ENCODE measurements at places on chromosomes 6 and 20.

GRCh38 chr6:75842191-75842590, 93.2 kb downstream of the MYO6 start:
- DNase-seq = no peak

DNA sequence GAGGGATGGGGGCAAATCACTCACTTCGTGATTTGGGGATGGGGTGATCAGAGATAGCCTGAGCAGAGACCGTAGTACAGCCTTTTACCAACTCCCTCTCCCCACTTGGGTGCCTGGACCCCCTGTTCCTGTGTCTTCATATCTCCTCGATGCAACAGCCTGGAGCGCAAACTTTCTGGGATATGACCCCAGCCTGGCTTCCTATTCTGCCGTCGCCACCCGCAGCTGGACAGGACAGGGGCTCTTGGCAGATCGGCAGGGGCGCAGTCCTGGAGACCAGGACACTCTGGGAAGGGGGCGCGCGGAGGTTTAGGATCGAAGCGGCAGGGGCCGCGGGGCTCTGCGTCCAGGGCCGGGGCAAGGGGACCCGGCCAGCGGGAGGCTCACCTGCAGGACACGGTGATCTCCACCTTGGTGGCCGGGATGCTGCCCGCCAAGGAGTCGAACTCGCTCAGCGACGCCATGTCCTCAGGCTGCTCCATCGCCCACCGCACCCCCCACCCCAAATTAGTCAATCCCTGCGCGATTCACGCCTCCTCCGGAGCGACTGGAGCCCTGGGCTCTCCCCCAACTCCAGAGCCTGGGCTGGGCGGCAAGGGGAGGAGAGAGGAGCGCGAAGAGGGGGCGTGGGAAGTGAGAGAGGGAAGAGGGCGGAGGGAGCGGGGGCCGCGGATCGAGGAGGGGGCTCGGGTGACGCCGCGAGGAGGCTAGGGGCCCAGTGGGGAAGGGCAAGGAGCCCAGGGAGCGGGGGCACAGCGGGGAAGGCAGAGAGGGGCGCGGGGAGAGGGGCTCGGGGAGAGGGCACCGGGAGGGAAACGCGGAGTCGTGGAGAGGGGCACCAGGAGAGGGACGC, at the start of gene CPNE5:
CPNE5 (minus strand) TSS at position 549 of the 853 bp plus-strand sequence; CDS start at position 482, 67 bp downstream.
- DNase-seq = no peak

DNA sequence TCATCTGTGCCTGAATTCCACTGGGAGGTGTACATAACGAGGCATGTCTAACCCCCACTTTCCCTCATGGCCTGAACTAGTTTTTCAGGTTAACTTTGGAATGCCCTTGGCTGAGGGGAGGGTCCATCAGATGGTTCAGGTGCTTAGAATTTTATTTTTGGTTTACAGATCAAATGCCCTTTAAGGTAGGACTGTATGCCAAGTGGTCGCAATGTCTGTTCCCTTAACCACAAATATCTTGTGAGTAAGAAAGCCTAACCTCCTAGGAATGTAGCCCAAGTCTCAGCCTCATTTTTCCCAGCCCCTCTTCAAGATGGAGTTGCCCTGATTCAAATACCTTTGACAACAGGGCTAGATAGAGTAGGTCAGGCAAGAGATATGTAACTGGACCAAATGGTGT, 78.4 kb downstream of the RNASET2 start:
- no peak for DNase-seq

DNA sequence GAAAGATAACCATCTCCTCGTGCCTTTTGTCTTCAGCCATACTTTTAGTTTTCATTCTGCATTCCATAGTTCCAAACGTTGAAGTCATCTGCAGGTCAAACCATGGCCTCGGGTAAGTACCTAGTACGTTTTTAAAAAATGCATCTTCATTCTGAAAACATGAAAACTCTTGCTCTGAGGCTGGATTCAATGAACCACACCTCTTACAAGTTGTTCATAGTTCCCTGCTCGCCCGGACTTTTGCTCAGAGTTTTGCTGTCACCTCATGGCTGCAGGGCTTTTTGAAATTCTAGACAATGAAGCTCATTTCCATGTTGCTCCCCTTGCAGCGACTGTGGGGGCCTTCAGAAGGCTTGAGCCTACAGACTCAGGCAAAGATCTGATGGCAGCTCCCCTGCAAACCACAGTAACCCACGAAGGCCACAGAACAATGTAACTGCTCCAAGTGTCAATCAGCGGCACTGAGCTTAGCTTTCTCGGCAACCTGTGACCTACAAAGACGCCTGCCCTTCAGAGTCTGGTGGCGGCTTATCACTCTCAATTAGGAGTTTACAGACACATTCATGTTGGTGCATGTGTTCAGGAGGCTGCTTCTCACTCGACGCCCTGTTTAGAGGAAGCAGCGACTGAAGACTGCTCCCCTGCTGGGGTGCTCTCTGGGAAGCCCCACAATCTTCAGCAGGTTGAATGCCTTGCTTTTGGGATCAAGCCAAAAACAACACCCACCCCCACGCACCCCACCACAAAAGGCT, 61.2 kb downstream of the FOXC1 start:
- no peak for DNase-seq

DNA sequence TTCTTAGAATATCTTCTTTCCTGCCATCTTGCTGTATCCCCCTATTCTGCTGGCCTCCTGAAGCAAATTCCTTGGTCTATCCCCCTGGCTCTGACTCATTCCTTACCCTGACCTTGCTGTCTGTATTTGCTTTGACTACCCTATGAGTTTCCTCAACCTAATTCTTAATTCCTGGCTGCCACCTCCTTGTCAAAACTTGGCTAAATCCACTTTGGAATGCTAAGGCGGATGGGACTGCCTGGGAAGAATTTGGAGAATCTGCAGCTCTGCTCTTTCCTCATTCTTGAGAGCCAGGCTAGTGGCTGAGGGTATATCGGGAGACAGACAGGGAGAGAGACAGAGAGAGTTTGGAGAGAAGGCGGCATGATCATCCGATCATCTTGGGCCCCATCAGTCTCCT, 24.4 kb downstream of the CAP2 start:
- DNase-seq = no peak

GRCh38 chr6:161128680-161129196, 137.2 kb downstream of the MAP3K4 start:
- DNase-seq = no peak

DNA sequence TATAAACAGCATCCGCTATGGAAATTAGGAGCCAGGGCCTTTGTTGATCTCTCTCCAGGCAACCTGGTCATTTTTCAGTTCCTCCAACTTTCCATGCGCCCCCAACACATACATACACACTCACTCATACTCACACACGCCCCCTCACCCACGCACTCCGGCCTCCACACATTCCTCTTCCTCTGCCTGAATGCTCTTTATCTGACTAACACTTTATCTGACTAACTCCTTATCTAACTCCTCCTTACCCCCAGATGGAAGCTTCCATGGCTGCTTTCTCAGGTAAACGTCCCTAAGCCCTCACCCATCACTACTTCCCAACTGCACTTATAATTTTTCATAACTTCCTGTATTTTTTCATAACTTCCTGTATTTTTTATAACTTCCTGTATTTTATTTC, 17.4 kb downstream of the CASS4 start:
- DNase-seq = peak; percentile 33

GRCh38 chr6:35552285-35552917, 39.7 kb upstream of the TULP1 start:
- DNase-seq = peak; percentile 52

DNA sequence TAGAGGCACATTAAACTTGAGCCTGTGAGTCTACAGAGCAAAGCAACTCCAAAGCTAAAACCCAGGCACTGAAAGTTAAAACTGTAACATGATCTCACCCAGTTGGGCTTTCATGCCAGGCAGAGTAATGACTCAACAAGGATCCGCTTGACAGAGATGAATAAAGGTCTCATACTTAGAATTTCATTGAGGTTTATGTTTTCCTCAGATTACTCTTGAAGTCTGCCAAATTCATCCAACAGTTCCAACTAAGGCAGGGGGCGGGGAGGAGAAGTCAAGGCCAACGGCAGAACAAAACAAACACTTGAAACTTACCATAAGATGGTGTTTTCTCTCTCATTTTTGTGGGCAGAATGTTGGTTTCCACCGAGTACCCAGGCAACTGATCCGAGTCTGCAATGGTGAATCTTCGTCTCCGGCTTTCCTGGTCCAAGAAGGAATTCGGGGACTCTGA, 54.0 kb upstream of the IPCEF1 start:
- peak; percentile 11 for DNase-seq

DNA sequence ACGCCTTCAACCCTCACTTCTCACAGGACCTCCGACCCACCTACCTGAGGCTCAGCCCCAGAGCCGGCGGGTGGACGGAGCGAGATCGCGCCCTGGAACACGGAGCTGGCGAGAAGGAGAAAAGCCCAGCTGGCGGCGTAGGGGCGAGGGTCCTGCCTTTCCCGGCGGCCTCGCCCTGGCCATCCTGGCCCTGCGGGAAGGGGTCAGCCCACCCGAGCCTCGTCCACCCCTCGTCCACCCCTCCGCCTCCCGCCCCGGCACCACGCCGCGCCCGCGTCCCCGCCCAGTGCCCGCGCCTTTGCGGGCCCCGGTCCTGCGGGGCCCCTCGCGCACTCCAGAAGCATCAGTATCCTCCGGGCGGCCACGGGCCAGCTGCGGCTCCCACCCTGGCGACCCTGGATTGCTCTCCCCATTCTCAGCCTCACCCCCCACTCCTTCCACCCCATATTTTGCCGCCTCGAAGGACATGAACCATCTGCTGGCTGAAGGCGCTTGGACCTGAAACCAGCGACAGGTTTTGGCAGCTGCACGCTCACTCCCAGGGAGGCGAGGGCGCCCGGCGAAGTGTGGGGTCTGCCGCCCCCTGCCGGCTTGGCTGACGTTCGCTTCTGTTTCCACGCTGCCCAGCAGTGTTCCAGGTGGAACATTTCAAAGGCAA, 65.1 kb downstream of the PLG start:
- DNase-seq = no peak

GRCh38 chr6:8065519-8065911, 1.3 kb upstream of the BLOC1S5 start:
- peak; percentile 16 for DNase-seq

DNA sequence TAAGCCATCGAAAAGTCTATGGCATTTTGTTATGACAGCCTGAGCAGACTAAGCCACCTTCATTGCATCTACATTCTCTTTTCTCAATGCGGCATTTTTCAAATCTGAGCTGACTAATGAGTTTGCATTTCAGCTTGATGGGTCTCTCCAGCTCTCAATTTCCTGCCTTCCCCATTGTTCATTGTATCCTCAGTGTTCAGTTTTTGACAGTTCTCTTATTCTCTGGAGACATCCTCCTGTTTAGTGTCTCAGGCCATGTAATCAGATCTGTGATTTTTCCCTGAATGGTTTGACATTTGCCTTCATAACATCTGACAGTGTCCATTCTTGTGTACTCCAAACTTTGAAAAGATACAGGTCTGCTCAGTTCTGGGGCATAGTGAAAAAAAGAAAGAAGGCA, 27.9 kb upstream of the MCM3 start:
- no peak for DNase-seq

GRCh38 chr6:125844989-125845388, 54.2 kb downstream of the NCOA7 start:
- DNase-seq = no peak

GRCh38 chr6:108406943-108407342, 112.1 kb downstream of the AFG1L start:
- no peak for DNase-seq

- no peak for DNase-seq
These were observed 81.5 kb downstream of the MYLK4 start for GRCh38 chr6:2669067-2669700.

DNA sequence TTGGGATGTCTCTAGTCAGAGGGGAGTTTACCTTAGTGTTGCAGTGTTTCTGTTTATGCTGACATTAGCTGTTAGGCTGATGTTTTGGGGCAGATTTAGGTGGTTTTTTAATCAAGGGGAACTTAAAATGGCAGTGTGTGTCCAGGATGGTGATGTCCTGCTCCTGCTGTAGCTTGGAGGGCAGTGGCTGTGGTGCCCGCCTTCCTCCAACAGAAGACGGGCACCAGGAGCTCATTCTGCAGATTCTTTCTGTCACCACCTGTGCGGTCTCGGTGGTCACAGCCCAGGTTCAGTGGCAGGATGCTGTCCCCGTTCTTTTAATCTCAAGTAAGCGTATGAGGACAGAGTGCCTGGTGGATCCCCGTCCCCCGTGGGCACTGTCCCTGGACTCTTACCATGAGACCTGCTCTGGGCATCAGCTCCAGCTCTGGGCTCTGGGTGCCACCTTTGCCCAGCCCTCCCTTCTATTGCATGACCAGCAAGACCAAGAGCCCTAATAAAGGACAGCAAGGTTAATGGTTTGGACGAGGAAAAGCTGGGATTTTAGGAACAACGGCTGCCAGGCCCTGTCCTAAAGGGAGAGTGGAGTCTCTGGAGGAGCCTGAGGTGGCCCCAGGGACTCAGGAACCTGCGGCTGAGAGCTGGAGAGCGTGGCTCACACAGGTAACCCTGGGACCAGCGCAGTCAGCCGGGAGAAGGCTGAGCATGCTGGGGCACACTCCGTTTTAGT, 217.3 kb downstream of the ERMARD start:
- DNase-seq = no peak

DNA sequence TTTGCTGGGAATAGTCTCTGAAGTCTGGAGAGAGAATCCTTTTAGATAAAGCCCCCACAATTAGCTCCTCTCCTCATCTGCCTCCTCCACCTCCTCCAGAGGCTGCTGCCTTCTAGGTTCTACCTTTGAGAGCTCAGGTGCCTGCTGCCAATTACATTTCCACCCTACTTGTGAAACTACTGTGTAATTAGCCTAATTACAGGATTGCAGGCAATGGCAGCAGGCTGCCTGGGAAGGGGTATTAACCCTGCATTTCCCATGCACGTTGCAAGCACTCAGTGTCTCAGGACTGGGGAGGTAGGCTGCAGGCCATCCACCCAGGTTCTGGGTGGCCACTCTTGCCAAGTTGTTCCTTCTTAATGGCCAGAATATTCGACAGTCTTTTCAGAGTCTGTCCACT, 215.6 kb upstream of the ZNF217 start:
- no peak for DNase-seq

DNA sequence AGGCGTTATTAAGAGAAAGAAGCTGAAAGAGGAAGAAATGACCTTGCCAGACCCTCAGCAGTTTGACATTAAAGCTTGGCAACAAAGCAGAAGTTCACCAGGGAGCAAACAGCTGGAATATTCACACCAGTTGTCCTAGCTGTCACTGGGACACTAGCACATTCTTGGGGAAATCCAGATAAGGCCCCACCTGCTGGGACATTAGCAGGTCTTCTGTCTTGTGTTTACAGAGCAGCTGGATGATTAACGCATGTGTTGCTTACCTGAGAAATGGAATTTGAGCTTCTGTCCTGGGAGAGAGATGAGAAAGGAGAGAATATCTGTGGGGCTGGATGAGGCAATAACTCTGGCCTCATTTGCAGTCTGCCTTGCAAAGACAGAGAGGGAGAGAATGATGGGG, 137.6 kb upstream of the RIN2 start:
- no peak for DNase-seq

- DNase-seq = no peak
These were observed 119.7 kb upstream of the ZNF184 start for GRCh38 chr6:27592481-27593199.

DNA sequence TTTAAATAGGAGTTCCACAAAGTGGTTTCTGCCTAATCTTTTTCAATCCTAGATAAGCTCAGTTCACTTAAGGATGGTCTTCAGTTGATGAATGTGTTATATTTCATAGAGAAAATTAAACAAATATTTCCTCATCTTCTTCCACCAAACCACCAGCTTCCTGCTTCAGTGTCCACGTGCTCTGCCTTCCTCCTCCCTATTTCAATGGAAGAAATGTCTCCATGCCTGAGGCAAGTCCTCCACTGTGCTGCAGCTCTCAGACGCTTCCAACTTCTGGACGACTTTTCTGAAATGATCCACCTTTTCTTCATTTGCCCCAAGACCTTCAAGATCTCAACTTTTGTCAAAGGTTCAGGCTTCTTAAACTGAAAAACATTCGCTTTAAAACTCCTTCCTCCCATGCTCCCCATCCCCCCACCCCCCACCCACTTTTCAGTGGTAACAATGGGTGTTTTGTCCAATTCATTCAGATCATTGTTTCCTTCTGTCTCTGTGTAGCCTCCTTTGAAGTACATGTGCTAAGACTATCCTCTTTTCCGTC, 25.3 kb upstream of the FABP7 start:
- DNase-seq = no peak
